ENCODE measurements at places on chromosomes 12 and 14.

- no peak for DNase-seq
Measured at GRCh38 chr12:2160043-2160442, 107.3 kb downstream of the CACNA1C start.

DNA sequence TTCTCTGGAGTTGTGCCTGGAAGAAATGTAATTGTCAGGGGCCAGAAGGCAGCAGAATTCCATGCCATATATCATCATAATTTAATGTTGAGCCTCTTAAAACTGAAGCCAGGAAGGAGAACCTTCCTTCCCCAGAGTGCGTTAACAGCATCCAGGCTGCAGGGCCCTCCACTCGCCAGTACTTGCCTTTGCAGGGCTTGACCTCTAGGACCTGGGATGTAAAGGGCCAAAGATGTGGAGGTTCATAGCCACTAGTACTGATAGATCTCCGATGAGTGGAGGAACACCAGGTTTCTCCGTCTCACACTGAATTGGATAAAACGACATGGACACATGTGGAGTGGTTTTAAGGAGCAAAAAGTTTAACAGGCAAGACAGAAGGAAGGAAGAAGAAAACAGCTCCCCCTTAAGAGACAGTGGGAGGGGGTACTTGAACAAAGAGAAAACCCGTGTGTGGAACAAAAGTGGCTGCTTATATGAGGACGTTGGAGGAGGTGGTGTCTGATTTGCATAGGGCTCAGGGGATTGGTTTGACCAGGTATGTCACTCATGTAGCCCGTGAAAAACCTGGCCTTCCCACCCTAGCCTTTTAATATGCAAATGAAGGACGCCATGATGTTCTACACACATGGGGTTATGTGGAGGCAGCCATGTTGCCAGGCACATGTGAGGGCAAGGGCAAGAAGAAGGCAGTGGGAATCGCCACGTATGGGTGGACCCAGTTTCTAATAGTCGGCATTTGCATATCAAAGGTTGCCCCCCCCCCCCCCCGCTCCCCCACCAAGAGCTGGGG, 38.8 kb upstream of the WSCD2 start:
- DNase-seq, result no peak

- no peak for DNase-seq
Measured at GRCh38 chr12:94643606-94644005, 6.8 kb downstream of the TMCC3 start.

DNA sequence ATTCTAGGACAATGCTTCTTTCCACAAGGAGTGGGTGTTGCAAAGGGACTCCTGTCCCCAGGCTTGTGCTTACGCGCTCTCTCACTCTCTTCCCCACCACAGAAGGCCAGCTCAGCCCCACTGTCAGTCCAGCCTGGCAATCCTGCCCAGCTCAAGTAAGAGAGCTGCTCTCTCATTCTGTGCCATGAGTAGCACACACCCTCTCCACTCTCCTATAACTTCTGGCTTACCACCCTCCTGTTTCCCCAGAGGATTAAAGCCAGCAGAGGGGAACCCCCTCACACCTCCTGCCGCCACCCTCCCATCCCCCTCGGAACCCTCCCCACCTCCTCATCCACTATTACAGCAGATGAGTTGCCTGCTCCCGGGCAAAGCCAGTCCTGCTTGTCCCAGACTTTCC, 17.1 kb downstream of the NCKAP5L start:
- DNase-seq, result no peak

GRCh38 chr12:21907948-21908837, 33.0 kb downstream of the ABCC9 start:
- DNase-seq, result no peak

DNA sequence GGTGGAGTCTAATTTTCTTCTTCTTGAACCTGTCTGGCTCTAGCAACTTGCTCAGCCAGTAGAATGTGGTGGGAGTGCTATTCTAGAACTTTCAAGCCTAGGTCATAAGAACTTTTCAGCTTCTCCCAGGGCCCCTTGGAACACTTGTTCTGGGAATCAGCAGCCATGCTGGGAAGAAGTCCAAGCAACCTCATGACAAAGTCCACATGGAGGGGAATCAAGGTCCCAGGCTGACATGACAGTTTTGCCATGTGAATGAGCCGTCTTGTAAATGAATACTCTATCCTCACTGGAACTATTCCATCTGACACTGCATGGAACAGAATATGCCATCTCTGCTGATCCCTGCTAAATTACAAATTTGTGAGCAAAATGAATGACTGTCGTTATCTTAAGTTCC, 214.2 kb upstream of the TBX3 start:
- no peak for DNase-seq

DNA sequence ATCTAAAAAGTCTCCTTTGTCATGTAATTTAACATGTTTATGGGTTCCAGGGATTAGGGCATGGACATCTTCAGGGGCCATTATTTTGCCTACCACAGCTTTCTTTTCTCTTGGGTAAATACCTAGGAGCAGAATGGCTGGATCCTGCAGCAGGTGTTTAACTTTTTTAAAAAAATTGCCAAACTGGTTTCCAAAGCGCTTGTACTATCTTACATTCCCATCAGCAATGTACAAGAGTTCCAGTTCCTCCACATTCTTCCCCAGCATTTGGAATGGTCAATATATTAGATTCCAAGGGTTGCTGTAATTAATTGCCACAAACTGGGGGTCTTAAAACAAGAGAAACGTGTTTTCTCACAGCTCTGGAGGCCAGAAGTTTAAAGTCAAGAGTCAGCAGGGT, 27.7 kb upstream of the MYL2 start:
- DNase-seq, result no peak

- DNase-seq, result no peak
Measured at GRCh38 chr12:107390414-107390813, 295.2 kb upstream of the PWP1 start.

DNA sequence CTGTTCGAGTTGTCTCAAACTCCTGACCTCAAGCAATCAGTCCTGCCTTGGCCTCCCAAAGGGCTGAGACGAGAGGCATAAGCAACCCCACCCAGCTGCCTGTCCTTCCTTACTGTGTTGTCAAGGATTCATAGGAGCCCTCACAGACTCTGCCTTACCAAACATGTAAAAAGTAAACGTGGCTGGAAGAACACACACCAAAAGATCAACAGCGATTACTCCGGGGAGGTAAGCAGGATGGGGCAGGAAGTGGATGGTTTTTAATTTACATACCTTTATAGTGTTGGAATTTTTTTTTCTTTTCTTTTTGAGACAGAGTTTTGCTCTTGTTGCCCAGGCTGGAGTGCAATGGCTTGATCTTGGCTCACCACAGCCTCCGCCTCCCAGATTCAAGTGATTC, 61.5 kb upstream of the EGLN3 start:
- DNase-seq, result no peak

- DNase-seq, result no peak
Measured at GRCh38 chr14:71659159-71659558, 273.1 kb upstream of the RGS6 start.

GRCh38 chr12:66679461-66680084, 697 bp upstream of the GRIP1 start:
- DNase-seq, result no peak

- DNase-seq, result no peak
Measured at GRCh38 chr14:31194095-31194494, 13.5 kb downstream of the HECTD1 start.

DNA sequence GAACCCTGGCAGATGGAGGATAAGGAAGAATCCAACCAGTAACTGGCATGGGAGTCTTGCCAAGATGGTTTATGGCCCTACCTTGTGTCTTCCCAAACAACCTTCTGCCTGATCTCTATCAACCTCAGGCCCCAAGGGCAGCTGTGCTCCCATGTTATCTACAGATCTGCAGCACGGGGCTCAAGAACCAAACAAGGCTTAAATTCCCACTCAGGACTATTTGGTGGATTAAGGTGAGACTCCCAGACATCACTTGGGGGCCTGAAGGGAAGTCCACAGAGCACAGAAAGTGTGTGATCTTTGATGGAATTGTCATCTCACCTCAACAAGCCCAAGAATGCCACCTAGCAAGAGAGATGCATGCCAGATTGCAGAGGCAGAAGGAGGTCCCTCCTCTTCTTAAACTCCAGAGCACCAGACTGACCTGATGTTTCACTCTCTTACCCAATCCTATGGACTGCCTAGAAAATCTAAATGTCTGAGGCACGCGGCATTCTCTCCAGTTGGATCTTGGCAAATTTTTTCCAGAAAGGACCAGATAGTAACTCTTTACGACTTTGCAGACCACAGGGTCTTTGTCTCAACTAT, 759.5 kb upstream of the TBX3 start:
- no peak for DNase-seq

- DNase-seq, result no peak
Measured at GRCh38 chr14:105666420-105666819, 140.0 kb downstream of the TMEM121 start.

DNA sequence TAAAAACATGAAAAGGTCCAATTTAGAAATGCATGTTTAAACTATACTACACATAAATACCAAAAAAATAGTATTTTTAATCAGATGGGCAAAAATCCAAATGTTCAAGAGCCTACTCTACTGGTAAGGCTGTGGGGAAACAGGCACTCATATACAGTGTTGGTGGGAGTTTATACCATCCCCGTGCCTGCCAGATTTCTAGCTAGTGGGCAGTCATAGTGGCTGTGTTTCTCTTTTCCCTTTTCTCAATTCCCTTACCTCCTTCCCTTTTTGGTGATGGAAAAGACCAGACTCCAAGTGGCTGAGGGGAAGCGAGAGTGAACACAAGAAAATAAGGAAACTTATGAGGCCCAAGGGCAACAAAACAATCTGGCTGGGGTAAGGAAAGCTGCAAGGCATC, 14.7 kb downstream of the ZNF641 start:
- no peak for DNase-seq

DNA sequence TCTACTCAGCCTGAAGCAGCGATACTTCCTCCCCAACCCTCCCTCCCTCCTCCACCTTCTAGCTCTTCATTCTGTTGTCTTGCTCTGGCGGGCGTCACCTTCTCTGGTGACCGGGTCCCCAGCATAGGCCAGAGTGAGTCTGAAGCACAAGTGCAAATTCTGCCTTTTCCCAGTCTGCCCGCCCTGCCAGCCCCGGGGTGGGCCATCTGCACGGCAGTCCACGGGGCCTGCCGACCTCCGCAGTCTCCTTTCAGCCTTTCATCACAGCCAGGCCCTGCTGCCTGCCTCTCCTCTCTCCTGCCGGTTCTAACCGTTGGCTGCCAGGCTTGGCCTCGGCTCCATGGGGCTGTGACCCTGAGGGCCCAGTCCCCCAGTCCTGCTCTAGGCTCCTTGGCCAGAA, 58.7 kb downstream of the TESC start:
- no peak for DNase-seq

DNA sequence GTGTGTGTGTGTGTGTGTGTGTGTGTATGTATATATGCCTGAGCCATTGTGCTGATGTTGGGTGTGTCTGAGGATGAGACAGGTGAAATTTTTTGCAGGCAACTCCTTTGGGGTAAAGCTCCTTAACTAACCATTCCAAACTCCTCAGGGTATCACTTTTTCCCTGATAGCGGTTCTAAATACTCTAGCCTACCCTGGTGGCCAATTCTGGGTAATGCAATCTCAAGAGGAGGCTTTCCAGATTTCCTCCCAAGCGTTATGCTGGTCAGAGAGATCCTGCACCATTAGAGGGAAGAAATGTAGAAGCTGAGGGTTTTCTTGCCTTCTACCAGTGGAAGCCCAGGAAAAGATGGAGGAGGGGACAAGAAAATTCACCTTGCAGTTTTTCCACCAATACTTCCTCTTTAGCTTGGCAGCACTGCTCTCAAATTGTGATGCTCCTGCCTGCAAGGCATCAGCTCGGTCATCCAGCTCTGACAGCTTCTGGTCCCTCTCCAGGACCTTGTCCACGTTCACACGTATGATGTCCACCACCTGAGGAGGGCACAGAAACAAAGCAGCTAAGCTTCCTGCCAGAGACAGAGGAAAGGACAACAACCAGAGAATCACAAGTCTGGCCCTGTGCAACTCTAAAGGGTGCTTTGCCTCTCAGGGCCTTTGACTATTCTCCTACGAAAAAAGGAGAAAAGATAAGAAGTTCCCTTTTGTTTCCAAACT, 4.9 kb downstream of the VAMP1 start:
- DNase-seq, result peak; percentile 82

DNA sequence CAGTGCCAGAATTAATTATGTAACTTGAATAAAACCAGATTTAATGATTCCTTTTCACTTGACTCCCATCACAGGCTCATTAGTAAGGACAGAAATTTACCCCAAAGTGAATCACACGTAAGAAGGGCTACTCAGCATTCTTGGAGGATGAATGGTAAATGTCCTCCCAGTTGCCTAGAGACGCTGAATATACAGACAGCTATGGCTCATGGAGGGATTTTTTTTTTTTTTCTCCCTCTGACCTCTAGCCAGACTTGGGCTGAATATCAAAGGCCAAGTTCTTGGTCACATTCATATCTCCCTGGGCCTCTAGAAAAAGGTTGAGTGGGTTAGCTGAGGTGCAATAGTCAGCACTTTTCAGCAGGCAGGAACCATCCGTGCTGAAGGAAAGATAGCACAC, 77.5 kb downstream of the PHLDA1 start:
- DNase-seq, result peak; percentile 80

DNA sequence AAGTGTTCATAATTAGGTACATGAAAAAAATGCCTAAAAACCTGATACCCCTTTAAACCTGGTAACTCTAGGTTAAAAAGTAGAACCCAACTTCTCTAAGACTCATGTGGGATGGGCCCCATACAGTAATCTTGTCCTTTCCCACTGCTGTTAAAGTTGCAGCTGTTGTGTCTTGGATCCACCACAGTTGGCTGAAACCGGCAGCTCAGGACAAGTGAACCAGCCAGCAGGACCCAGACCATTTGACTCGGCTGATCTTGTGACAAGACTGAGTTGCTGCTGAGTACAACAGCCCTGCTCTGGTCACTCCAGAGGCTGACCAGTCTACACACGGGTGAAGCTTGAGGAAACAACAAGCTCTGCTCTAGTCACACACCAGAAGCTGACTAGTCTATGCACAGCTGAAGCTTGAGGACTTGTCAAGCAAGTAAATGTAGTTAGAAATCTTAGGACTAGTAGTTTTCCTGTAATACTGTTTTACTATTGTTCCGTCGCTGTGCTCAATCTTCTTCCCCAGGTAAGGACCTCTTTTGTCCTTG, 60.6 kb downstream of the DHRS2 start:
- DNase-seq, result no peak

DNA sequence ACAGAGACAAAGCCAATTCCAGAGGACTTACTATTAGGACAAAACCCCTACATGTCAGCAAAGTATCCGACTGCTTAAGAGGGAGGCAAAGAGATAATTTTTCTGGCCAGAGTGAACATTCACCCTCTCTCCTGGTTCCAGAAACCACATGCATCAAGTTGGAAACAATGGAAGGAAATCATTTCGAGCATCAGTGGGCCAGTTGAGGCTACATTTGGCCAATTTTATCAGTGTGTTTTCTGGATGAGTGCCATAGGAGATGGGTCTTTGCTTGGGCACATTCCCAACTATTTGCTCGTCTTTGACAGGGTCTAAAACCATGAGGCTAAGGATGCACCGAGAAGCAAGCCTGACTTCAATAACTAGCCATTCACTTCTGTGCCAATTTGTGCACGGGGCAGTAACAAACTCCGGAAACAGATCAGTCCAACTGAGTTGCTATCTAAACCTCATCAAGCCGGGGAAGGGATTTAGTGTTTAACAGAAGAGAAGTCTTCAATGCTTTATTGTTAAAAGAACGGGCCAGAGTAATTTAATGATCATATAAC, 17.4 kb downstream of the EGLN3 start:
- no peak for DNase-seq

- DNase-seq, result no peak
Measured at GRCh38 chr12:59079472-59079871, 159.2 kb upstream of the LRIG3 start.

- no peak for DNase-seq
Measured at GRCh38 chr14:20177433-20177974, 13.2 kb upstream of the OR11G2 start.

Measured in HTR-8/SVneo (cell line).